NK-92 treated with Interleukin-12 subunit alpha and Interleukin-12 subunit beta, amount 100 ng/mL, for 24 hours (cell line): ENCODE measurements at places on chromosomes 6 and 20.

DNA sequence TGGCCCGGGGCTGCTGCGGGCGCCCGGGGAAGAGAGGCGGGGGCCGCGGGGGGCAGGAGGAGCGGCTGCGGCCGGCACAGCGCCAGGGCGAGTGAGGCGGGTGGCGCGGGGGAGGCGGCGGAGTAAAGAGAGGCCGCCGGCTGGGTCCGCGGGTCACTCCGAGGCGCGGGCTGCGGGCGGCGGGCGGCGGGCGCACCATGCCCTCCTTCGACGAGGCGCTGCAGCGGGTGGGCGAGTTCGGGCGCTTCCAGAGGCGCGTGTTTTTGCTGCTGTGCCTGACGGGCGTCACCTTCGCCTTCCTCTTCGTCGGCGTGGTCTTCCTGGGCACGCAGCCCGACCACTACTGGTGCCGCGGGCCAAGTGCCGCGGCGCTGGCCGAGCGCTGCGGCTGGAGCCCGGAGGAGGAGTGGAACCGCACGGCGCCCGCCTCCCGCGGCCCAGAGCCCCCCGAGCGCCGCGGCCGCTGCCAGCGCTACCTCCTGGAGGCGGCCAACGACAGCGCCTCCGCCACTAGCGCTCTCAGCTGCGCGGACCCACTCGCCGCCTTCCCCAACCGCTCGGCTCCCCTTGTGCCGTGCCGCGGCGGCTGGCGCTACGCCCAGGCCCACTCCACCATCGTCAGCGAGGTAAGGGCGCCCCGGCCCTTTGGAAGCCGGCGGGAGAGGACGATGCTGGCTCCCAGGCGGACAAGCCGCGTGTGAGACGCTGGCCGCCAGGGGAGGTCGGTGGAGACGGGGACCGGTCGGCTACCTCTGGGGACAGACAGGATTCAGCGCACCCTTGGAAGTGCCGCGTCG is at the start of gene SLC22A3:
TSS of gene SLC22A3 (plus strand) at position 156 of the 797 bp plus-strand sequence. CDS start at position 198, 42 bp downstream.
- no peak for DNase-seq

DNA sequence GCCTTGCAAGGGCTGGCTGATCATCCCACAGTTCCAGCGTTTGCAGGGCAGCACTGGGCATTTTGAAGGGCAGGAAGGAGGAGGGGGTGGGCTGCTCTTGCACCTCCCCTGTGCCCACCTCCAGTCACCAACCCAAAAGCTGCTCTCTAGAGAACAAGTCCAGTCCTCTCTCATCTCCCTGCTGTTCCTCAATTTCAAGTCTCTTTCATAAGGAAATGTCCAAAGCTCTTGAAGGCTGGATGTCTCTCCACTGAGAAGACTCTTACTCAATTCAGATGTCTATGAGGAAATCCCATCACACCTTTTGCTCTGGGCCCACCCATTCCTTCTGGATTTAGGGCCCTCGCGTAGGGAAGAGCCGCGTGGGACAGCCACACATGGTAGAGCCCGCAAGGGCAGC is 31.7 kb downstream of the WRNIP1 start:
- DNase-seq = no peak

DNA sequence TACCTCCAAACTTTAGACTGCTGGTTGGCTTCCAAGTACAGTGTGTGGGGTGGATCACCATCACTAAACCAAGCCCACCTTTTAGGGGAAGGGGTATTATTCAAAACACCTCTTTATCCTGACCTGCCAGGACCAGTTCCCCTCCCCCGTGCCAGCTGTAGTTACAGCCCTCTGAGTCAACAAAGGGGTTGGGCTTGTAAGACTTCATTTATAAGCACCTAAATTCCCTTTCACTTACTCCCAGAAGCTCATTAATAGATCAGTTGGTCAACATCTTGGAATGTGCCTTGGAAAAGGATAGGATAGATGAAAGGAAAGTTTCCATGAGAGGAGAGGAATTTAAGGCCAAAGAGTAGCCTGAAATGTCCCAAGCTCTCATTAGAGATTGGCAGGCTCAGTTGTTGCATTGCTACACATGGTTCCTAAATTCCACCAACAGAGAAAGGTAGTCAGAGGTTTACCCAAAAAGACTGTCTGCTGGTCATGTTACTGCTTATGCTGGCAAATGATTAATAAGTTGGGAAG is 59.2 kb downstream of the TNFAIP3 start:
- DNase-seq = no peak

GRCh38 chr6:148565321-148565926 is 181.4 kb upstream of the UST start:
- DNase-seq = no peak

DNA sequence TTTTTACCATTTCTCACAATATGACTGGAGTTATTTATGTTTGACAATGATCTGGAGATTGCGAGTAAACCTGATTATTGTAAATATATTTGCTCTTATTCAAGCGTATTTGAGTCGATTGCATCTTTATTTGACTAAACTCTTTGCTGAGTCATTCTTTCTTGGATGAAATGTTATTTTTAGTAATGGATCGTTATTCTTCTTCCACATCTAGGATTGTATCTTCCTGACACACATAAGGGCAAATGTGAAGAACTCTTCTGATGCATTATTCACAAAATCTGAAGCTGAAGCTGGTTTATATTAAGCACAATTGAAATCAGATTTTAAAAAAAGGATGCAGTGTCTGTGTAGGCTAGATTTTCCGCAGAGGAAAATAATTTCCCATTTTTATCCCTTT is 68.2 kb downstream of the SEL1L2 start:
- no peak for DNase-seq

GRCh38 chr6:148874698-148875293 is 128.0 kb downstream of the UST start:
- no peak for DNase-seq

- DNase-seq = no peak
These were observed 37.8 kb upstream of the SNRPB2 start for GRCh38 chr20:16692009-16692408.

- DNase-seq = no peak
These were observed 111.6 kb downstream of the RTN4IP1 start for GRCh38 chr6:106517706-106518105.

DNA sequence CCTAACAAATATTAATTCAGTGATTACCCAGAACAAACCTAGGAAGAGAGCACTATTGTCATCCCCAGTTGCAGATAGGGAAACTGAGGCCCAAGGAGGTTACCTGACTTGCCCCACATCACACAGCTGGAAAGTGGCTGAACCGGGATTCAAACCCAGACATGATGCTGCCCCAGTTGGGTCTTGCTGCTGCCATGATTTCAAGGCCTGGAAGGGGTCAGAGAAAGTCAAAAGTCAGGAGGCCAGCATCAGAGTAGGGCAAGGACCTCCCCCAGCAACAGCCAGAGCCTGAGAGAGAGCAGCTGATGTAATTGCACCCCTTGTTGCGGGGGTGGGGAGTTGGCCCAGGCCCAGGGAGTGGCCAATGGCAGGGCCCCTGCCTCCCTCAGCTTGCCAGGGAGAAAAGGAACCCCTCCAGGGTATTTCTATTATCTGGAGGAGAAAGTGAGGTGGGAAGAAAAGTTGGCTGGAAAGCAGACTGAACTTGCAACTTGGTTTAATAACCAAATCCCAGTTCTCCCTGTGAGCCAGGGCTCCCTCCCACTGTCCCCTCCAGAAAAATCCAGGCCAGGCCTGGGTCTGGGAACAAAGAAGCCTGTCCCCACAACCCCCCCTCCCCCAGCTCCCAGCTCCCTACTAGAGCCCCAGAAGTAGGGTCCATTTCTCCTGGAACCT is 83.6 kb downstream of the MRPL14 start:
- no peak for DNase-seq

GRCh38 chr6:65416621-65417020 is 290.4 kb downstream of the EYS start:
- DNase-seq = no peak

- no peak for DNase-seq
These were observed 130.7 kb upstream of the SSTR4 start for GRCh38 chr20:22904386-22904785.

- DNase-seq = no peak
These were observed 87.8 kb downstream of the CDH26 start for GRCh38 chr20:60046011-60046413.

- no peak for DNase-seq
These were observed 27.6 kb downstream of the SYNJ2 start for GRCh38 chr6:158009114-158009891.

- DNase-seq = no peak
These were observed 64.6 kb downstream of the SYNE1 start for GRCh38 chr6:152572338-152573088.

- no peak for DNase-seq
These were observed 524 bp upstream of the NOL4L start for GRCh38 chr20:32585586-32586127.

- DNase-seq = no peak
These were observed 253.2 kb downstream of the PTPRT start for GRCh38 chr20:42936482-42936881.

DNA sequence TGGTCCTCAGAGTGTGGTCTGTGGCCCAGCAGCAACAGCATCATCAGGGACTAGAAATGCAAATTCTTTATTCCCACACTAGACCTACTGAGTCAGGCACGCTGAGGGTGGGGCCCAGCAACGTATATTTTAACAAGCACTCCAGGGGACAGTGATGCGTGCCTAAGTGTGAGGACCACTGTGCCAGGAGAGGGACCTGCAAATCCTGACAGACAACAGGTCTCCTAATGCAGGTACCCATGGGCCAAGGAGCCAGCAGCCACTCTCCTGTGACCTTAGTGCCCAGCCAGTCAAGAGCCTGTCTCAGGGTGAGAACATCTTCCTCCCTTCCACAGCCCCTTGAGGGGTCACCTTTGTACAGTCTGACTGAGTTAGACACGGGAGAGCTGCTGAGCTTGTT is 8.0 kb upstream of the MYLK2 start:
- no peak for DNase-seq

DNA sequence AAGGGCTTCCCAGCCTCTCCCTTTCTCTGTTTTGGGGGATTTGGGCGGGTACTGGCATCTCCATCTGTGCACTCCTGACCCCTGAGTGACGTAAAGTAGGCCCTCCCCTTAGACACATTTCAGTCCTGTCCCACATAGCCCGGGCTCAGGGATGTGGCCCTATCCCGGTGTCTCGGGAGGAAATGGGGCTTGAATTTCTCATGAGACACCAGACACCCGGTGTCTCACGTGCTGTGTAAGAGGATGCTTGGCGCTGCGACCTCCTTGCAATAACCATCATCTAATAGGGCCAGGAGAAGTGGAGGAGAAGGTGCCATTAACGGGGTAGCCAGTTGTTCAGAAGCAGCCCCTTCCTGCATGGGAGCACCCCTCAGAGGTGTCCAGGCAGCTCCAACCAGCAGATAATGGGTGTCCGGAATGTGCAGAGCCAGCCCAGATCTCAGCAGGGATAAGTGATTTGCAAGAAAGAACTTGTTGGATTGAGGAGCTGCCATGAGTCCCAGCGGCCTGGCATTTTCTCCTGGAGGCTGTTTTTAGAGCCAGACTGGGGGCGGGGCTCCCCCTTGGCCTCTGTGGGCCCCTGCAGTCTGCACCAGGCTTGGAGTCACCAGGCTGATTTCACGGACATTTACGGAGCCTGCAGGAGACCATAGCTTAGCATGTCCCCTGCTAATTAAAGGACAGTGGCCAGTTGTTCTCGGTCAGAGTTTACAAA is 372.0 kb downstream of the PREX1 start:
- no peak for DNase-seq

DNA sequence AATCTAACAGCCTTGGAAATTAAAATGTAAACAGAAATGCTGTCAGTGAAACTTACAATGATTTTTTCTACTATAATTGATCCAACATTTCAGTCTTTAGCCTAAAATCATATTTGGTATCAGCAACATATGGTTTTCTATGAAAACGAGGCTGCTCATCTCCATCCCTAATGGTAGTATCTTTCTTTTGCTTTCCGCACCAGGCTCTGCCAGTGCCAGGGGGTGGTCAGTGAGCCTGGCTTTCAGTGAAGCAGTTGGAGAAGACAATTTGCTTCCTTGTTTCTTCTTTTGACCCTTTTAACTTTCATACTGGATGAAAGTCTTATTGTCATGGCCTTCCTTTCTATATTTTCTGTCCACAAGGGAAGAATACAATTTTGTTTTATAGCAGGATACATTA is 258.4 kb downstream of the ARID1B start:
- no peak for DNase-seq

DNA sequence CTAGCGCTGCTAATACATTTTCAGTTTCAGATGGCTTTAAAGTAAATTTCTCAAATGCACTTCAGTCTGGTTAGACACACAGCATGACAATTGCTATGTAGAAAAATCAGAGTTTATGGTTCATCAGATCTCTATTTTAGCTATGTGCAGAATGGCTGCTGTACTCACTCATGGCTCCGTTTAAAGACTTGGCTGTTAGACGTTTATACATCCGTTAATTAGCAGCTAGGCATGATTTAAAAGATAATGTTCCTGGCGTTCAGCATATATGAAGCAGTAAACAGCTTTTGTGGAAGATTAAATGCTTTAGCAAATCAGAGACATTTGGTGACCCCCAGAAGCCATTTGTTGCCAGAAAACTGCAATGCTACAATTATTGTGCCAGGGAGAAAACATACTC is 350.0 kb upstream of the MANEA start:
- no peak for DNase-seq

DNA sequence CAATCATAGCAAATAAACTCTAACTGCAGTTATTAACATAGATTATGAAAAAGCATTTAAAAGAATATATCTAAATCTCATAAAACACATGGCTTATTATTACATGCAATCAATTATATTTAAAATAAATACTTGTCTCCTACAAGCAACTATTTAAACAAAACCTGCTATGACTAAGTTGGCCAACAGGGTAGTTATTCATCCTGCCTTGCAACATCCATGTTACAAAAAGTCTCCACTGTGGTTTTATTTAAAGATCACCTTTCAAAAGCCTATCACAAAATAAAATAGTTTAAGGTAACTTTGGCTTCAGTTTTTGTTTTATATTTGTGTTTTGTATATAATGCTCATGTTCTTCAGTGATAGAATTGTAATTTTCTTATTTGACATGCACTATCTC is 1127.0 kb upstream of the MAP3K7 start:
- DNase-seq = no peak

- no peak for DNase-seq
These were observed 31.5 kb downstream of the POM121L2 start for GRCh38 chr6:27280540-27281000.

GRCh38 chr6:160273196-160273595 is 14.6 kb upstream of the SLC22A2 start:
- no peak for DNase-seq

GRCh38 chr6:117536317-117536716 is 53.8 kb downstream of the DCBLD1 start:
- DNase-seq = no peak

DNA sequence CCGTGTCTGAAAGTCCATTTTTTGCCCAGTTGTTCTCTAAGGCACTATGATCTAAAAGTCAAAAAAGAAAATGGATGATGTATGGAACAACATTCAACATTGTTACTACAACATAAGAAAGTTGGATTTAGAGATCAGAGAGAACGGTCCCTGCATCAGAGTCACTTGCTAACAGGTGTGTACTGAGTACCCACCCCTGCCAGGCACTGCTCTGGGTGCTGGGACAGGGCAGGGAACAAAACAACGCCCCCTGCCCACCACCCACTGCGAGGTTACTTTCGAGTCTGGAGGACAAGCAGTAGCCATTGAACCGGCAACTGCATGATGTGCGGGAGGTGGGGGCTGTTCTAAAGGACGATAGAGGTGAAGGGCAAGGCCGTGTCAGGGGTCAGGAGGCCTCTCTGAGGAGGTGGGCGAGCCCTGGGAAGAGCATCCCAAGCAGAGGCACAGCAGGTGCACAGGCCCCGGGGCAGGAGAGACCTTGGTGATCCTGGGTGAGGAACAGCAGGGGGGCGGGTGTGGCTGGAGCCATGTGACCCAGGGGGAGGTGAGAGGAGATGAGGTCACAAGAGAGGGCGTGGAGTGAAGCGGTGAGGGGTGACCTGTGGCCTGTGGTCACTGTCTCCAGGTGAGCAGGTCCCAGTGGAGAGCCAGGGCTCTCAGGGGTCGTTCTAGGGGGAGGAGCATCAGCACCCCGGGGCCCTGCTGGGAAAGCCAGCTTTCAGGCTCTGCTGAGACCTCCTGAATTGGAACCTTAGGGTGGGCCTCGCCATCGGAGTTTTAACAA is 197.5 kb upstream of the SULF2 start:
- DNase-seq = no peak
